Activated CD4-positive, alpha-beta memory T cell treated with anti-CD3 and anti-CD28 coated beads, Interleukin-2, amount 10 ng/mL, durations not matched to agents 7 days and 5 days (primary cell): ENCODE measurements at places on chromosomes 2 and 18. TPM values are rescaled to one million over a fixed set of nuclear protein-coding genes. Genes with fewer than 3 reads are reported as not detected.

The SFXN5 gene
- total RNA-seq = 4.3 TPM

The IL1F10 gene
- not detected for total RNA-seq

The RABL2A gene
- 14.1 TPM for total RNA-seq

The FAHD2B gene
- 22.0 TPM for total RNA-seq

The ARL6IP6 gene
- 48.7 TPM for total RNA-seq

The MLPH gene
- not detected for total RNA-seq

The ERCC3 gene
- 50.0 TPM for total RNA-seq

The LOXL3 gene
- total RNA-seq = 0.70 TPM

The DNAH6 gene
- total RNA-seq = 0.45 TPM

The FNDC4 gene
- total RNA-seq = not detected

The IKZF2 gene
- total RNA-seq = 4.2 TPM

The ACOXL gene
- 0.30 TPM for total RNA-seq

The L3MBTL4 gene
- 0.20 TPM for total RNA-seq

The OTOS gene
- total RNA-seq = not detected

The DCC gene
- total RNA-seq = not detected

The ERICH2 gene
- total RNA-seq = not detected

The SNED1 gene
- 34.3 TPM for total RNA-seq

The KIF3C gene
- total RNA-seq = 10.3 TPM

The MXD1 gene
- 47.5 TPM for total RNA-seq

The ASIC4 gene
- total RNA-seq = not detected

The EHD3 gene
- total RNA-seq = 0.86 TPM

The MRPL30 gene
- 22.2 TPM for total RNA-seq

The KCNJ3 gene
- not detected for total RNA-seq

The RAB27B gene
- 5.2 TPM for total RNA-seq

The RAX gene
- 0.10 TPM for total RNA-seq

The IFT172 gene
- total RNA-seq = 9.9 TPM

The IL1RL1 gene
- total RNA-seq = 0.71 TPM

The TRIM43 gene
- total RNA-seq = 0.73 TPM

The SLC4A5 gene
- total RNA-seq = 2.5 TPM

The FSHR gene
- not detected for total RNA-seq

The LIMS3 gene
- 3.7 TPM for total RNA-seq

The ZFAND2B gene
- total RNA-seq = 51.4 TPM

The VWC2L gene
- not detected for total RNA-seq

The GCG gene
- not detected for total RNA-seq

The CRYBA2 gene
- not detected for total RNA-seq

The RAPGEF4 gene
- 0.40 TPM for total RNA-seq

The ADD2 gene
- total RNA-seq = 1.4 TPM

The CNGA3 gene
- total RNA-seq = not detected

The ARHGAP15 gene
- total RNA-seq = 167 TPM

The RNF125 gene
- 48.4 TPM for total RNA-seq

The ALPG gene
- not detected for total RNA-seq
